ENCODE measurements at places on chromosomes 2 and 18.

DNA sequence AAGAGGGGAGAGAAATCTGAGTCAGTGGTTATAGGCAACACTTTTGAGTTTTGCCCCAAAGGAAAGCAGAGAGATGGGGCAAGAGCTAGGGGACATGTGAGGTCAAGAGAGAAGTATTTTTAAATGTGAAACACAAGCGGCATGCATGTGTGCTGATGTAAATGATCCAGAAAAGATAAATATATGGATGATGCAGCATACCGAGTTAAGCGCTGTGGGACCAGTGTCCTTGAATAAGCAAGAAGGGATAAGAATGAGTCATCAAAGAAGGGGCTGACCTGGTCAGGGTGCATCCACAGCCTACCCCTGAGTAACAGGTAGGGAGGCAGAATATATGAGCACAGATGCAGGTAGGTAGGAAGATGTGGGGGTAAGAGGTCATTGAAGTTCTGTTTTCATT, 180.9 kb downstream of the TRABD2A start:
- DNase-seq = no peak

GRCh38 chr2:21008014-21008789, 35.7 kb downstream of the APOB start:
- DNase-seq = no peak

DNA sequence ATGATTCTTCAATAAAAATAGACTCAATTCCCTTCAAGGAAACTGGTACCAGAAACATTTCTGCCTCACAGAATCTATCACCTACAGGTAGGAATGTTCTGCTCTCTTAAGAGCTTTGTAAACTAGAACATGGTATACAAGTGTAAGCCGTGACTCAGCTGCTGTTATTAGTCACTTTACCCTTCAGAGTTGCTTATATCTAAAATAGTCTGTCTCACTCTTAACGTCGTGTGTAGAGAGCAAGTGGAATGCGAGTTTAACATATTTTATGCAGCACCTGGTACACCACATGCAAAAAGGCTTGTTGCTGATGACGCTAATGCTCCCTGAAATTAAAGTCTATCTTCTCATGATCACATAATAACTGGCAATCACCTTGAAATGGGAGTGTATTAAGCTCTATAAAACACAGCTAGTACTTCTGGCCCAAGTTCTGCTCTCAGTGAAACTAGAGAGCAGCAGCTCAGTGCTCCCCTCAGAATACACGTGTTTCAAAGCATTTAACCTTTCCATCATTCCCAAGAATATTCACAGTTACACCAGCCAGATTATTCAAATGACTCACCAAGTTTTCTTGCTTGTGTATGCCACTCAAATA, 420.0 kb downstream of the ZEB2 start:
- DNase-seq = no peak

DNA sequence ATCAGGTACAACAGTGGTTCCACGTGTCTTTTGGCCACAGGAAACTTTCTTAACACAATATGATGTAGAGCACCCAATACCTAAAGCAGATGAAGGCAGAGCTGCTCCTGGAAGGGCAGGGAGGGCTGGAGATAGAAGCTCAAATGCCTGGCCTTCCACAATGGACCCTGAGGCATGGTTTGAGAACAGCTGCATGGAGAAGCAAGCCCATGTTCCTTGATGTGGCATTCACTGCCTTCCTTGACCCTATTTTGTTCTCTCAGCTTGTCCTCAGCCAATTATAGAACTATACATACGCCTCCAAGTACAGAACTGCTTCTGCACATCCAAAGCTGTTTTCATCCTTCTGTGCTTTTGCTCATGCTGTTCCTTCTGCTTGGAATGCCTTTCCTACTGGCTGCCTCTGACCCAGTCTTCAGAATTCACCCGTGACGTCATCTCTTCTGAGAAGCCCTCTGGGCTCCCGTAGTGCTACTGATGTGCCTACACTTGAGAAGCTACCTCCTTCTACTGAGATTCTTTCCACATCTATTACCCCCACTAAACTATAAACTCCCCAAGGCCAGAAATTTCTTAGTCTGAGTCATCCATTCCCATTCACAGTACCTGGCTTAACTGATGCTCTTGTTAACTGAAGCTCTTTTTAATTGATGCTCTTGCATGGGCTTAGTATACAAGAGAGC, 69.9 kb downstream of the CHRNA1 start:
- no peak for DNase-seq

DNA sequence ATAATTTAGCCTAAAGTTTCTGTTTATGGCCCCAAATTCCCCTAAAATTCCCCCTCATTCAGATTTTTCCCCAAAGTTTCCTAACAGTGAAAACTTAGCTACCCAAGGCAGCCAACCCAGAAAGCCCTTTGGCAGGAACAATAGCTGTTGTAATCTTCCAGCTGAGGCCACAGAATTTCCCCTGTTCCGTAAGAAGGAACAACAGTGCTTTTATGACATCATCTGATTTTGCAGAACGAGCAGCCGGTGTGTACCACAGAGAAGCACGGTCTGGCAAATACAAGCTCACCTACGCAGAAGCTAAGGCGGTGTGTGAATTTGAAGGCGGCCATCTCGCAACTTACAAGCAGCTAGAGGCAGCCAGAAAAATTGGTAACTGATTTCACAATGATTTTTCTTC, 6.3 kb downstream of the TNFAIP6 start:
- DNase-seq = no peak

DNA sequence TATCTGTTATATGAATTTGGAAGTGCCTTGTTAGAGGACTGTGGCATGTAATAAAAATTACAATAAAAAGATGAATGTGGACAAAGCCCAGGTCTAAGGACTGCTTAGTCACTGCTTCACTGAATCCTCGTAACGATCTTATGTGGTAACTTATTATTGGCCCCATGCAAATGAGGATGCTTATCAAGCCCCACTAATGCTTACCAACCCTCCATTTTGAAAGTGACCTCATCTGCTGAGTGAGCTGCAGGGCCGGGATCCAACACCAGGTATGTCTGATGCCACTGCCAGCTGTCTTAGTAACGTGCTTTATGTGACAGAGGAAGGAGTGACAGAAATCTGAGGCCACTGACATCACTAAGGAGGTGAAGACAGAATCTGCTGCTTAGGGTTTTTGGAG, 65.3 kb upstream of the CCDC85A start:
- DNase-seq = no peak

GRCh38 chr2:200383380-200384110, 77.1 kb downstream of the SPATS2L start:
- DNase-seq = no peak

DNA sequence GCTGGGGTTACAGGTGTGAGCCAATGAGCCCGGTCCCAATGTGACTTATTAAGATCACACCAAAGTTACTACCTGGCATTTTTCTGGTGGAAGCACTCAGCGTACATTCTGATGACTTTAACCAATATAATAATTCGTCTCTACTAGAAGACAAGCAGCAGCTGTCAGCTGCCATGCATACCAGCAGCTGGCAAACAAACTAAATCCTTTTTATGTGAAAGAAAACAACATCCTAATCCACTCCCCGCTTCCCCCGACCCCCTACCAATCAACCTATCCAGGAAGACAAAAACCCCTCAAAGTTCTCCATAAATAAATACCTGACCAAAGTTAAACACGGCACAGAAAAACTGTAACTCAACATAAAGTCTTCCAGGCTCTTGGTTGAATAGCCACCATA, 42.1 kb downstream of the GPR155 start:
- DNase-seq = no peak

DNA sequence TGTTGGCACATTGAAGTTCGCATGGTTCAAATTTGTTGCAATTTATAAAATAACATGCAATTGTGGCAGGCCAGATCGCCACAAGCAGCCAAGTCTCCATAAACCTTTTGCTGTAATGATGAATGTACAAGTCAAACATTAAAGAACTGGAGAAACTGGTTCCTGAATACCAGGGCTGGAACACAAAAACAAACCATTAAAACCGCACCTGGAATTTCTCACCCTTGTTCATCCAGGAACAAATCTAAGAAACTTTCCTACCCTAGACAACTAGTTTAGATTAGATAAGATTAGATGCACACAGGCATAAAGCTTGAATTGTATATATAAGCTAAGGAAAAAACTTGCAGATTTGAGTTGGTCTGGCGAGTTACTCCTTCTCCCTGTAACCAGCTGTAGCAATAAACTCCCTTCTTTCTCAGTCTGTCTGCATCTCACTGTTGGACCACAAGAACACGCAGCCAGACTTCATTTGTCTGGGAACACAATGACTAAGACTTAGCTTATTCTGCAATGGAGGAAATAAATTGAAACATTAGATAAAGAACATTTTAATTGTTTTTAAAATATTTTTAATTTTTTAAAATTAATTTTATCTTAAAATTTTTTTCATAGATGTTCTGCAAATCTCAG, 1835.5 kb upstream of the LRRTM1 start:
- no peak for DNase-seq

- DNase-seq = no peak
These were observed 80.2 kb upstream of the SKOR2 start for GRCh38 chr18:47331641-47332040.

GRCh38 chr2:204003276-204003990, 66.9 kb downstream of the ICOS start:
- no peak for DNase-seq

- DNase-seq = no peak
These were observed 58.7 kb downstream of the THADA start for GRCh38 chr2:43537137-43537536.

DNA sequence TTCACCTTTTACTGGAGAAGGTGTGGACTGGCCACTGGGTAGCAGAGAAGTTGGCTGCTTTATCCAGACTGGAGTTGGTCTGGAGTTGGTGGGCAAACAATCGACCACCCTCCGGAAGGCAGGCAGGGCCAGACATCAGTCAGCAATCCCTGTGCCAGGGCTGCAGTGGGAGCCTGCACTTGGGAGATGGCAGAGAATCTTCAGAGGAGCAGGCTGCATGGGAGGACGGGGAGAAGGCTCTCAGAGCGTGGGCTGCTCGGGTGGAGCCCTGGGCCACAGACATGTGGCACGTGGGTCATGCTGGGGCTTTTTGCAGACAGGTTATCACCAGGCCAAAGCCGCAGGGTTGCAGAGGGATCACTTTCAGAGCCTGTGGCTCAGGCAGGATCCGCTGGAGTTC, 29.6 kb downstream of the SLC9A4 start:
- DNase-seq = no peak

- DNase-seq = no peak
These were observed 45.8 kb upstream of the EML6 start for GRCh38 chr2:54677476-54678265.

DNA sequence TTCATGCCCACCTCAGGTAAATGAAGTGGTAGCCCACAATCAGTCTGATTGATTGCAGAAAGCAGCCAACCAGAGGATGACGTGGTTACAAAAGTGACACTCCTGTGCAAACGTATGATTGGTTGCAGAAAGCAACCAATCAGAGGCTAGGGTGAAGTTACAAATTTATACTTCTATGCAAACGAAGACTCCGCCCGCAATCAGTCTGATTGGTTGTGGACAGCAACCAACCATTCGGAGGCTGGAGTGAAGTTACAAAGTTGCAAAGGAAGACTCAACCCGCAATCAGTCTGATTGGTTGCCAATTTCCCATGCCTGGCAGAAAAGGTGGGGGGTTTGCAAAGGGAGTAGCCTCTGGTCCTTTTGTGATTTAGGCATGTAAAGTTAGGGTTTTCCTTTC, 4.0 kb upstream of the SLC3A1 start:
- no peak for DNase-seq

DNA sequence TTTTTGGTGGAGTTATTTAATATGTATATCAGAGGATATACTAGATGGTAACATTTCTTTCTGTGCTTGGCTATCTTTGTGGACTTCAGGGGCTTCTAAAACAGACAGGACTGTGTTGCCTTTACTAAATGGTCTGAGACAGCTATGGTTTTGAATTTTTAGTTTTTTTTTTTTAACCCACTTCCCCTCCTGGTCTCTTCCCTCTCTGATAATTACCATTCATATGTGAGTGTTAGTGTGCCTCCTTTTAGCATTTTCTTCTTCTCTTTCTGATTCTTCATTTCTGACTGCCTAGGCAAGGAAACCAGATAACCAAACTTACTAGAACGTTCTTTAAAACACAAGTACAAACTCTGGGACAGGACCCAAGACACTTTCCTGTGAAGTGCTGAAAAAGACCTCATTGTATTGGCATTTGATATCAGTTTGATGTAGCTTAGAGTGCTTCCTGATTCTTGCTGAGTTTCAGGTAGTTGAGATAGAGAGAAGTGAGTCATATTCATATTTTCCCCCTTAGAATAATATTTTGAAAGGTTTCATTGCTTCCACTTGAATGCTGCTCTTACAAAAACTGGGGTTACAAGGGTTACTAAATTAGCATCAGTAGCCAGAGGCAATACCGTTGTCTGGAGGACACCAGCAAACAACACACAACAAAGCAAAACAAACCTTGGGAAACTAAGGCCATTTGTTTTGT, 52.7 kb downstream of the SMAD4 start:
- DNase-seq = no peak

DNA sequence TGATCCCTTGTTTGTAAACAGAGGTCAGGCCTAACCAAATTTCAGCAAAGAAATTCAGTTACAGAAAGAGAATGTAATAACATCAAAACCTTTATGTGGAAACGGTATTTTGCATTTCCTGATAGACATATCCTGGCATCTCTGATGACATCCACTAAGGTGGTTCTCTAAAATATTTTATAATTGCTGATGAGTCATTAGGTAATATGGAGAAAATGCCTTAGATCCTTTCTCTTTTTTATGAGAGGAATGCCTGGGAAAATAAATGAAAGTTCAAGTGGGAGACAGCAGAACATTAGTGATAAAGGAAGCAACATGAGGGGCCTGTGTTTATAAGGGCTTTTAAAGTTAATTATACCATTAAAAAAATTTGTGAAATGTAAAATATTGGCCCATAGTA, 72.6 kb downstream of the PLCL1 start:
- no peak for DNase-seq

GRCh38 chr2:69242651-69243051, 144.4 kb downstream of the GFPT1 start:
- no peak for DNase-seq

DNA sequence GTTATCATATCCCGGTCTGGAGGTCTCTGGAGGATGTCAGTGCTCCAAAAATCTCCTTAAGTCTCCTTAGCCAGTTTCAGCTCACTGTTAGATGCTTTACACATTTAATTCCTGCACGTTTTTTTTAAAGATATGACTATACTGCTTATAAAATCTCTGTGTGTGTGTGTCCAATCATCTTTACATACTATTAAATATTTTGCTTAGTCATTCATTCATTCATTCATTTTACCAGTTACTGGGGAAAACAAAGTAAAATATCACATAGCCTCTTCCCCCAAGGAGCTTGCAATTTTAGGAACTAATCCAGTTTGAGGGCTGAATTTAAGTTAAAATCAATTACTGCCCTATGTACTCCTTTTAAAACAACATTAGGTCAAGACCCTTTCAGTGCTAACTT, 293.2 kb upstream of the LYPD1 start:
- no peak for DNase-seq

GRCh38 chr2:139778732-139779131, 998.5 kb upstream of the NXPH2 start:
- no peak for DNase-seq

DNA sequence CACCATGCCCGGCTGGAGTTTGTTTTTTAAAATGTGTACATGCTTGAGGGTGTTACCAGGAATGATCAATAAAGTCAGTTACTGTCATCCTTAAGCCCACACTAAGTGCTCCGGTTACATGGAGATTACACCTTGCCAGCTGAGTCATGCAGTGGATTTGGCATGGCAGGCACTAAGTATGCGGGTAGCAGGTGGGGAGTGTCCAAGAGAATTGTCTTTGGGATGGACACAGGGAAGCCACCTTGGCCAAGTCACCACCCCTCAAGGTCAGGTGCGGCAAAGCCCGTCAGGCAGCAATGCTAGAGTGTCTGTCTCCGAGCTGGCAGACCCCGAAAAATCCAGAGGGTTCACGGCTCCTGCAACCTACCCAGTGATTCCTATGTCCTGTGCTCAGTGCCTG, 54.8 kb downstream of the GBX2 start:
- no peak for DNase-seq
